HFFc6 (cell line): ENCODE measurements at places on chromosomes 12 and 14. TPM values are rescaled to one million over a fixed set of nuclear protein-coding genes. Genes with fewer than 3 reads are reported as not detected.

GRCh38 chr14:64762044-64763034, 58.1 kb downstream of the PLEKHG3 start:
- peaks cover 71% of the 10 kb centered on the region for H3K4me1 ChIP-seq
- peak overlapping the region; percentile 71 for H3K4me3 ChIP-seq
- peak; percentile 68 for DNase-seq
- peaks cover 1% of the 10 kb centered on the region; the same call in 1 of the 2 replicates for H3K27me3 ChIP-seq

Gene SPRING1
- 29.3 and 31.6 TPM in 2 replicates for total RNA-seq

- H3K4me3 ChIP-seq, result no peak overlapping the region
- H3K27ac ChIP-seq, result no peak overlapping the region
- no peaks in the 10 kb centered on the region for H3K36me3 ChIP-seq
- DNase-seq, result no peak
- H3K4me1 ChIP-seq, result peaks cover 9% of the 10 kb centered on the region
- no peaks in the 10 kb centered on the region for H3K27me3 ChIP-seq
Measured at GRCh38 chr14:66628636-66629035, 120.7 kb downstream of the GPHN start.

Gene DBX2
- not detected in 3 replicates for total RNA-seq

DNA sequence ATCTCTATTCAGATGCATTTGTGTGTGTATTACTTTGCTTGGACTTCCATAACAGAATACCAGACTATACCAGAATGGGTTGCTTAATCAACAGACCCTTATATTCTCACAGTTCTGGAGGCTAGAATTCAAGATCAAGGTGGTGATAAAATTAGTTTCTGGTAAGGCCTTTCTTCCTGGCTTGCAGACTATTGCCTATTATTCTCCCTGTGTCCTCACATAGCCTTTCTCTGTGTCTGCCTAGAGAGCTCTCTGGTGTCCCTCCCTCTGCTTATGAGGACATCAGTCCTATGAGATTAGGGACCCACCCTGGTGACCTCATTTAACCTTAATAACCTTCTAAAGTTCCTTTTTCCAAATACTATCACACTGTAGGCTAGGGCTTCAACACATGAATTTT, 106.0 kb downstream of the FAR2 start:
- no peak for DNase-seq
- no peaks in the 10 kb centered on the region for H3K36me3 ChIP-seq
- H3K27me3 ChIP-seq, result no peaks in the 10 kb centered on the region
- no peaks in the 10 kb centered on the region for H3K4me1 ChIP-seq
- H3K4me3 ChIP-seq, result no peak overlapping the region

DNA sequence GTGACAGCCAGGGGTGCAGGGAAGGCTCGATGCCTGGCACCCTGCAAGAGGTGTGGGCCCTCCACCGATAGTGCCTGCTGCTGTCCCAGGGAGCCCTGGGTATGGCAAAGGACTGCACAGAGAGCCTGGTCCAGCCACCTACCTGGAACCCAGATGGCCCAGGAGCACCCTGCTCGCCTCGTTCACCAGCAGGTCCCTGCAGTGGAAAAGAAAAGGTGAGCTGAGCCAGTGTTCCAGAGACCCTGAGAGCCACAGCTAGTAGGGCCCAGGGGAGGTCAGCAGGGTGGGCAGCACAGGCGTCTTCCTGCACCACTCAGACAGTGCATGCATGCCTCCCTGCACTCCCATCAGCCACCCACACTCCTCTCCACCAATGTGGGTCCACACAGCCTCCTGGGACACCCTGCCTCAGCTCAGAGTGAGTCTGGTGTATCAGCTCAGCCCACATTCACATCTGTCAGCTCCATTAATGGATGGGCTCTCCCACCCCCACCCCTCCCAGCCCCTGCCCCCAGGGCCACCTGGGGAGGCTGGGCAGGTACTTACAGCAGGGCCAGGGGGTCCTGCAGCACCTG, 20.2 kb downstream of the TMEM106C start:
- H3K4me1 ChIP-seq, result peaks cover 12% of the 10 kb centered on the region; the same call in 1 of the 2 replicates
- H3K27me3 ChIP-seq, result peaks cover 48% of the 10 kb centered on the region
- no peak for DNase-seq
- H3K36me3 ChIP-seq, result no peaks in the 10 kb centered on the region
- no peak overlapping the region for H3K4me3 ChIP-seq

- H3K4me3 ChIP-seq, result no peak overlapping the region
- H3K27ac ChIP-seq, result no peak overlapping the region
- DNase-seq, result no peak
- peaks cover 34% of the 10 kb centered on the region for H3K36me3 ChIP-seq
- no peaks in the 10 kb centered on the region for H3K27me3 ChIP-seq
Measured at GRCh38 chr12:56346675-56347074, 8.0 kb downstream of the IL23A start.

Gene DUSP6
- 41.8 to 91.2 TPM (median 62.4 TPM) in 3 replicates for total RNA-seq

DNA sequence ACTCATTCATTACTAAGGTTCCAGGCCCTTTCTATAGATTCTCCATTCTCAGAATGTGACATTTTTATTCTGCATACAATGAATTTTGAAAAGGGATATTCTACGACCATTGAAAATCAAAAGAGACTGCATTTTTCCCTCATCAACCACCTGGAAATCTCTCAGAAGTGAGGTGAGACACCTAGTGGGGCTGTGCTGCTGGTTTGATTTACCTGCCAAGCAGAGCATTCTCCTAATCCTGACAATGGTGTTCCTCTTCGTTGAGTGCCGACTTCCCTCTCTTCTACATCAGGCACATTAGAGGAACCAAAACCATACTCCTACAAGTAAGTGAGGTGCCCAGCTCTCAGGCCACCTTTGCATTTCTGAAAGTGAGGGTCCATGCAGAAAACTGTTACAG, 14.9 kb downstream of the CKB start:
- no peaks in the 10 kb centered on the region for H3K4me1 ChIP-seq
- no peak overlapping the region for H3K27ac ChIP-seq
- DNase-seq, result no peak
- no peak overlapping the region for H3K4me3 ChIP-seq
- peaks cover 53% of the 10 kb centered on the region for H3K36me3 ChIP-seq
- H3K27me3 ChIP-seq, result peaks cover 15% of the 10 kb centered on the region

GRCh38 chr14:100032738-100033137, 32.5 kb upstream of the EVL start:
- H3K27ac ChIP-seq, result no peak overlapping the region
- H3K4me1 ChIP-seq, result peaks cover 56% of the 10 kb centered on the region
- H3K4me3 ChIP-seq, result peak overlapping the region; percentile 92
- DNase-seq, result no peak

Gene KLRC3
- total RNA-seq, result not detected in 3 replicates

DNA sequence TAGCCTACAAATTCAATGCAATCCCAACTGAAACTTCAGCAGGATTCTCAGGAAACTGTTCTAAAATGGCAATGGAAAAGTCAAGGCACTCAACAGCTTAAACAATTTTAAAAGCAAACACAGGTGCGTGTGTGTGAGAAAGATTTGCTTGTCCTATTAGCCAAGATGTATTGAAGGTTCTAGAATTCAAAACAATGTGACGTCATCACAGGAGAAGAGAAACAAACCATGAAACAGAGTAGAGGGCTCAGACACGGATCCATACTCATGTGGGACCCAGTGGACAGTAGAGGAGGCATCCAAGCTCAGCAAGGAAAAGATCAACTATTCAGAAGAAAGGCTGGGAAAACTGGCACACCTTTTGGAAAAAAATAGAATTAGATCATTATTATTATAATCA, 152.8 kb upstream of the DHRS4 start:
- H3K4me3 ChIP-seq, result no peak overlapping the region
- no peak for DNase-seq
- no peaks in the 10 kb centered on the region for H3K4me1 ChIP-seq
- peaks cover 16% of the 10 kb centered on the region; the same call in 1 of the 2 replicates for H3K27me3 ChIP-seq
- H3K27ac ChIP-seq, result no peak overlapping the region

- no peak overlapping the region for H3K4me3 ChIP-seq
- no peaks in the 10 kb centered on the region for H3K36me3 ChIP-seq
- no peak for DNase-seq
- H3K4me1 ChIP-seq, result no peaks in the 10 kb centered on the region
- H3K27me3 ChIP-seq, result no peaks in the 10 kb centered on the region; the same call in 1 of the 2 replicates
- H3K27ac ChIP-seq, result no peak overlapping the region
Measured at GRCh38 chr12:24500421-24500820, 448.5 kb downstream of the BCAT1 start.

DNA sequence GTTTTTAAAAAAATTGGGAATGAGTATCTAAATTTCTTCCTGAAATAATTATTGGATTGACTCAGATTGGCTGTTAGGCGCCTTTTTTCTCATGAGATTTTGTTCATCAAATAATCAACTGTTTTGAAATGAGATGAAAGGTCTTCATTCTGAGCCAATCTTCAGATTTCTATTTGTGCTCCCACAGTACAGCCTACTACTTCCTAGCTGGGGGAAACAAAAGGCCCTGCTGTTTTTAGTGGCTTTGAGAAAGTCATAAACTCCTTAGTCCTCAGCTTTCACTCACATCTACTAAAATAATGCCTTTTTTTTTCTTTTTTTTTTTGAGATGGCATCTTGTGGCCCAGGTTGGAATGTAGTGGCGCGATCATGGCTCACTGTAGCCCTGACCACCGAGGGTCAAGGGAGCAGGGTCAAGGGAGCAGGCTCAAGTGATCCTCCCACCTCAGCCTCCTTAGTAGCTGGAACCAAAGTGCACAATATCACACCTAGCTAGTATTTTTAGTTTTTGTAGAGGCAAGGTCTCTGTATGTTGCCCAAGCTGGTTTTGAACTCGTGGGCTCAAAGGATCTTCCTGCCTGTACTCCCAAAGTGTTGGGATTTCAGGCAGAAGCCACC, 15.2 kb downstream of the NACA start:
- no peak overlapping the region; the same call in 1 of the 2 replicates for H3K27ac ChIP-seq
- DNase-seq, result no peak
- H3K4me1 ChIP-seq, result peaks cover 7% of the 10 kb centered on the region
- no peak overlapping the region for H3K4me3 ChIP-seq

Gene MRPS35
- total RNA-seq, result 42.3 to 46.4 TPM (median 45.4 TPM) in 3 replicates

Gene FAIM2
- total RNA-seq, result 0.39 to 1.1 TPM (median 0.54 TPM) in 3 replicates

DNA sequence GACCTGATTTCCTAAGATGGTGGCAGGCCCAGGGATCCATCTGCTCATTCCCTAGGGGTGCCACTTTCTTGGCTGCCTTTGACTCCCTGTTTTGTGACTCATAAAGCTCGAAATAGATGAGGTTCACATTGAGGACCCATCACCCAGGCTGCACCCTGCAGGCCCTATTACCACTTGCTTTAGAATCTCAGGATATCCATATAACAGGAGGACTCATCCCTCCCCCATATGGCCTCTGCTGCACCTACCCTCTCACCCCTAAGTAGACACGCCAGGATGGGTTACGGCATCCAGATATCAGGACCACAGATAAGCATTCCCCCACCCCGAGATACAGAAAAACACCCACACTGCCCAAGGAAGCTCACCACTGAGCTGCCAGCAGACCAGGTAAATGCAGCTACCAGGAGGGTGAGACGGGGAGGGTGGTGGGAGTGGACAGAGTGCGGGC, 155.7 kb downstream of the DPF3 start:
- DNase-seq, result peak; percentile 27
- H3K27ac ChIP-seq, result peak overlapping the region; percentile 41; the same call in 1 of the 2 replicates
- peaks cover 11% of the 10 kb centered on the region for H3K36me3 ChIP-seq
- peaks cover under 1% of the 10 kb centered on the region; the same call in 1 of the 2 replicates for H3K27me3 ChIP-seq
- H3K4me3 ChIP-seq, result peak overlapping the region; percentile 51
- peaks cover 39% of the 10 kb centered on the region for H3K4me1 ChIP-seq

Gene LUM
- total RNA-seq, result 34.3 and 59.9 TPM in 2 replicates

Gene RNF212B
- total RNA-seq, result not detected in 3 replicates

Gene CPM
- 2.3 to 3.6 TPM (median 2.7 TPM) in 3 replicates for total RNA-seq
